ENCODE measurements at places on chromosomes 12 and 14.
A peak's percentile ranks its signal among the peaks of the same experiment; 100 is the strongest.

GRCh38 chr12:6363330-6364043 lies 11.9 kb downstream of the SCNN1A start:
- DNase-seq = peak; percentile 36

GRCh38 chr12:18578191-18578590 lies 159.6 kb downstream of the PLCZ1 start:
- peak; percentile 67 for DNase-seq

GRCh38 chr12:27344246-27344645 lies 11.6 kb downstream of the BMAL2 start:
- no peak for DNase-seq

- peak; percentile 54 for DNase-seq
Observed at GRCh38 chr12:66190519-66191370, 1.7 kb downstream of the IRAK3 start.

DNA sequence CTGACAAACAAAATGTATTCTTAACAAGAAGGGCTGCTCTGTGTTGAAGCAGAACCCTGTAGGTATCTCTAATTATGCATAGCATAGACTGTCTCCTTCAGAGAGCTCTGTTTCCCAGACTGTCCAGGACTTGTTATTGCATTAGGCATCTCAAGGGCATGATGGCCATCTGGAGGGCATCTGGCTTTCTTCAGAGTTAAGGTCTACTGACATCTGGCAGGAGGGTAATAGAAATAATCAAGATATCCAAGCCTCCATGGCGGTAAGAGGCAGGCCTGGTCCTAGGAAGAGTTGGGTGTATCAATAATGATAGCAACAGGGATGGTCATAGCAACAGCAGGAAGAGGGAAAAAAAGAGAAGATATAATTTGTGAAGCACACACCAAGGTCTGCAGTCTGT lies 161.2 kb downstream of the TTC8 start:
- no peak for DNase-seq

- DNase-seq = no peak
Observed at GRCh38 chr14:33376510-33376909, 437.8 kb downstream of the NPAS3 start.
